ENCODE measurements at places on chromosomes 2 and 18.

GRCh38 chr18:5253910-5254309 lies 41.6 kb downstream of the ZBTB14 start:
- DNase-seq = no peak

DNA sequence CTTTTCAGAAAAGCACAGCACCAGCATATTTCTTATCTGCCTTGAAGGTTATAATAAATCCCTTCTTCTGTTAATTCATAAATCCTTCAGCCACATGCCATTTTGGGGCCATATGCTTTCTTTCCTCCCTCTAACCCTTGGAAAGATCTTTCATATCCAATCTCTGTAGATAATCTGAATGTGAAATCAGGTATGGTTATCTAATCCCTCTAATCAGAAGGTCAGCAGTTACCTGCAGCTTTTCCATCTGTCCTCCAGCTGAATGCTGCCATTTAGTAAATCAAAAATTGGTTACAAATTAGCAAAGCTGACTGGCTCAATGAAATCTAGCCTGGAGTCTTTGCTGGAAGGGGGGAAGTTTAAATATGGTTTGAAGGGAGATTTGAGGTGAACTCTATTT lies 230.5 kb downstream of the PIK3C3 start:
- DNase-seq = no peak

DNA sequence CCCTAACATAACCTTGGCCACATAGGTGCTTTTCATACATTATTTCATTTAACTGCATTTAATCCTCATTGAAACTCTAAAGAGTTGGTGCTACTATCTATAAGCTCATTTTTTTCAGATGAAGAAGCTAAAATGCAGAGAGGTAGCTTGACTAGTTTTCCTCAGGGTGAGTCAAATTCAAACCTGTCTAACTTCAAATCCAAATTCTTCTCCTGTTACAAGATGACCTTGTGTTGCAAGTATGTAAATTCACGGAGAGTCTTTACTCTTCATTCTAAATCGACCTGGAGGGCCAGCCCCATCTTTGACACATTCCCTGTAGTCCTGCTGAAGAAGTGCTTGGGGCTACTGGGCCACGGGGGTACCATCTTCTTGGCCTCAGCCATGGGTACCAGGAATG lies 8.2 kb upstream of the SETBP1 start:
- DNase-seq = no peak

DNA sequence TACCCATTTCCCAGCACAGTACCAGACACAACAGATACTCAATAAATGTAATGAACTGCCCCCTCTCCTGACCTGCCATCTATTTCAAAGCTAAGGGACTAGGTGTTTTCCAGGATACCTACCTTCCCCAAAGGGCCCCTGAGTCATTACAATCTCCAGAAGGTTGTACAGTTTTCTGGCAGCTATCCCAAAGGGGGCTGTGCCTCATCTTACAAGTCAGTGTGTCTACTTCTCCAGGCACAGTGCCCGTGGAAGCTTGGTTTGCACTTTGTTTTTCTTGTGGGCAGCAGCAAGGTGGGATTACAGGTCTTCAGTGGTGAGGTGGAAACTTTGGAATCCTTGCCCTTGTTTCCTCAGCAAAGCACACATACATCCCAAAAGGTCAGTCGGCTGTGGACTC lies 62.8 kb upstream of the CYP26B1 start:
- no peak for DNase-seq

DNA sequence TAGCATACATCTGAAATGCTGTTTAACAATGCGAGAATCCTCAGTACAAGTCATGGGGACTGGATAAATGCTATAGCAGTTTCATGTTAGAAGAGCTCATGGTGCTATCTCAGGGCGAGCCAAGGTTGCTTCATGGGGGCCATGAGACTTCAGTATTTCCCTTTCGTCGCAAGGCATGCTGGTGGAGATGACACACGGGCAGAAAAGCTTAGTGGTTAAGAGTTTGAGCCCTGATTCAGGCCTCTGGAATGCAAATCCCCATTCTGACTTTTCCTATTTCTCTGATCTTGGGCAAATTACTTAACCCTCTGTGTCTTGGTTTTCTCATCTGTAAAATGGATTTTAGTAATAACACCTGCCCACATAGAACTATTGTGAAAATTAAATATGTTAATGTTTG lies 57.4 kb upstream of the EPHA4 start:
- no peak for DNase-seq

DNA sequence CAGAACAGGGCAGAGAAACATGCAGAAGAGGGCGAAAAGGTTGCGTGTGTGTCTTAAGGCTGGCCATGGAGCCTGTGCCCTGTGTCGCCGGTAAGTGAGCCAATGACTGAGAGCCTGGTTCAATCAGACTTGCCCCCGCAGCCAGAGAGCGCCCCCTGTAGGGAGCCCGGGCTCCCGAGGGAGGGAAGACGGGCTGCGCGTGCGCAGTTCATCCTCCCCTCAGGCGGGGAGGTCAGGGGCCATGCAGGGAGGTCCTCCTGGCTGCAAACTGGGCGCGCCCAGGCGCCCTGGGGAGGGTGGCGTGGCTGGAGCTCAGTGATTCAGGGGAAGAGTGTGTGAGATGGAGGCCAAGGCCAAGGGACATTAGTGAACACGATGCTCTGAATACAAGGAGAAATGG lies 276.6 kb downstream of the PHLPP1 start:
- DNase-seq = no peak

Measured in NCI-H774 (cell line).